ENCODE measurements at places on chromosomes 5 and 9.

GRCh38 chr5:79513308-79513703, 628 bp downstream of the HOMER1 start:
- no peak for DNase-seq

DNA sequence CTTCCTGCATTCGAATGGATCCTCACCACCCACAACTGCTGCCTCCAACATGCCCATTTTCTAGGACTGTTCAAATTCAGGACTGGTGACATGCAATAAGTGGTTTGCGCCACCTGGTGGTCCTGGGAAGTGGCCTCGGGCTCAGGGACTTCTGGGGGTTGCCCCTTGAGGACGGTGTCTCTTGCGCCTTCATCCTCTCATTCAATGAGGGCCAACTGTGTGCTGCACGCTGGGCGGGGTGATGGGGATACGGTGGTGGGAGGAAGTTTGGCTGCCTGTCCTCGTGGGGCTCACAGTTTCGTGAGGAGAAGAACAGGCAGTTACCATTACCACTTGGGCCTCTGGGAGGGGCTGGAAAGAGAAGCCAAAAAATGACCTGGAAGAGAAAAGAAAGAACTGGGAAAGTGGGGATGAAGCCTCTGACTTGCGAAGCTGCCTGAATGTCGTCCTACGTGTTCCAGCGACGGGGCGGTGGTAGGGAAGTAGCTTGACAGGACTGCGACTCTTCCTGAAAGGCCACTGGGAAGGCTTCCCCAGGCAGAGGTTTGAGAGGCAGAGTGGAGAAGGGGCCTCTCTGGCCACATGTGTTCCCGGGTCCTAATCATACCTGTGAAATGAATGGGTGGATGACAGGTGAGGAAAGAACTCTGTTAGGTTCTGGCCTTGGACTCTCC, 49.0 kb downstream of the PSD2 start:
- DNase-seq: peak; percentile 53

DNA sequence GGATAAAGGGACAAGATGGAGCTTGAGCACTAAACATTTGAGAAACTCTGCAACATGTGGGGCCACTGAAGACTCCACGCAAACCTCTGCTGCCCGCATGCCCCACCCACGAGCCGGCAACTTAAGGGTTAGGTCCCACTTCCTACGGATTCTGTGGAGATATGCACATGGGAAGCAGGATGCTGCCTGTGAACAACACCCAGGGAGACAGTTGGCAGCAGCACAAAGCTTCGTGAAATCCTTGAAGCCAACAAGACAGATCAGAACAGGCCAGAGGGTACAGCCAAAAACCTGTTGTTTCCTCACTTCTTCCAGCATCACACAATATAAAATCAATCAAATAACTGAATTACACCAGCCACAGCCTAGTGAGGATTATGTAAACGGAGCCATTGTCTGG, 270.4 kb downstream of the ENC1 start:
- no peak for DNase-seq

DNA sequence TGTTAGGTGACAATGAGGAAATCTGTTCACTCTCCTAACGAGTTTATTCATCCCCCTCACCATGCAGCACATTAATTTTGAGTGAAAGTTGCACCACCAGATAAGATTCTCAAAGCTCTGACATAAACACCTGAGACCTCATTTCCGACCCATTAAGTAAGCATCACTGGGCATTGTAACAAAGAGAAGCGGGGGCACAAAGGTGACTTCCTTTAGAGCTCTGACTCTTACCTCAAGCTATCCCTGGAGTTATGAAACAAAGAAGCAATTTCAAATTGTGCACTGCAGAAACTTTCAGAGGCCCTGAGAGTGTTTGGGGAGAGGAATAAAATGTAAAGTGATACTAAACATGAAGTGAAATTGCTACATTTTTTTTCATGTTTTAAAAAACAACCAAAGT, 29.5 kb downstream of the C5orf15 start:
- DNase-seq: no peak

GRCh38 chr5:127042593-127042992, 12.2 kb upstream of the MARCHF3 start:
- DNase-seq: no peak

Data from NCI-H226 (cell line).